ENCODE measurements at places on chromosomes 6 and 20.

DNA sequence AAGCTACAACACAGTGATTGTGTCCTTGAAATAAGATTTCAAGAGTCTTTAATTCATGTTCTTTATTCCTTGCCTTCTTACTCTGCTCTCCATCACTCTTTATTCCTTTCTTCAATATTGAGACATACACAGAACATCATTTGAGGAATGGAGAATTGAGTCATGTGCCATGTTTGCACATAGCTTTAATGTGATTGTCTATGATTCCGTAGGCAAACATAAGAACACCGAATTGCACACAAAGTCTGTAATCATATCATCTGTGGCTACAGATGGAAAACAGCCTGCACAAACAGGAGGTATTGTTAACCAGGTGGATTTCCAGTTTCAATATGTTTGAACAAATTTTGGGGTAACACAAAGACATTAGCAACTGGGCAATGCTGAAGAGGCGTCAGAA, 571.6 kb upstream of the GJE1 start:
- DNase-seq = no peak

DNA sequence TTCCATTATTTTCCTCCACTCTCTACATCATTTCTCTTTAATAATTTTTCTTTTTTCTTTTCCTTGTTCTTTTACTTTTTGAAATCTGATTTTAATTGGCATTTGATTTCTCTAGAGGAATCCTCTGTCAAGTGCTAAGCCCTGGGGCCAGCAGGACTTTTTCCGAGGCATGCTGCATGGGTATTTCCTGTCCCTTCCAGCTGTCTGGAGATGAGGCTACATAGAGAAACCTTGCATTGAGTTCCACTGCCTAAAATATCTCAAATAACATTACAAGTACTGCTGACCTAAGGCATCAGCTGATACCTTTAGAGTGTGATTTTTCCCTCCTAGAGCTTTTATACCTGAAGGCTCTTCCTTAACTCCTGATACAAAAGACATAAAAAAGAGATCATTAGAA, 6.2 kb downstream of the RNF217 start:
- DNase-seq = no peak

- DNase-seq = no peak
Observed at GRCh38 chr20:41426086-41426830, 59.6 kb upstream of the EMILIN3 start.

GRCh38 chr6:4220558-4220957, 85.2 kb upstream of the ECI2 start:
- DNase-seq = no peak

DNA sequence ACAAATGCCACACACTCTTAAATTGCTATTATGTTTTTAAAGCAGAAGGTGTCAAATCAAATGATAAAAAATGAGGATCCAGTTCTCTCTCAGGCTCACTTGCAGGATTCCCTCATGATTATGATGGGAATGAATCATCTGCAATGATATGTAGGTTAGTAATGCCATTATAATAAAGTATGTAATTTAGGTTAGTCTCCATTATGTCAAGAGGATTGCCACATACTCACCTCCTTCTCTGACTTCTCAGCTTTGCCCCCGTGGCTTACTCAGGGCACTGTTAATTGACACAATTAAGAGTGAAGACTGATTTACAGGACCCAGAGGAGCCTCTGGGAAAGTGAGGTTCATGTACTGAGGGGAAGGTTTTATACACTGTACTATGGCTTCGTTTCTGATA, 591.7 kb upstream of the NRSN1 start:
- no peak for DNase-seq

DNA sequence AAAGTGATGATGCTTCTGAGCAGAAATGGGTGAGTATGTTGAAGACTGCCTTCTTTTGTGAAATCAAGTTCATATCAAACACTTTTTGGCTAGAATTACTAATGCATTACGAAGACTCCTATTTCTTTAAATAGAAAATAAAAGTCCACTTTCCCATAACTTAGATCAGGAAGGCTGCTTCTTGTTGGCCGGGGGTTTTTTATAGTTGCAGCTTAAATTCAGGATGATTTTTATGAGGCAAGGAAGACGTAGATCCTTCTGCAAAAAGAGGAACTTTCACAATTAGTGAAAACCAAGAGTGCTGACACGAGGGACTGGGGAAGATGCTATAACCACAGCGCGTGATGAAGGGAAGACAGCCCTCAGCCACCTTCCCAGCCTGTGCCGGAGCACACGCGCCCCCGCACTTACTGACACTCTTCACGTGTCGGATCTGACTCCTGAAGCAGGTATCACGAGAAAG, 206.1 kb upstream of the PRDM1 start:
- no peak for DNase-seq

- DNase-seq = no peak
Observed at GRCh38 chr20:20834008-20834407, 121.6 kb upstream of the RALGAPA2 start.

DNA sequence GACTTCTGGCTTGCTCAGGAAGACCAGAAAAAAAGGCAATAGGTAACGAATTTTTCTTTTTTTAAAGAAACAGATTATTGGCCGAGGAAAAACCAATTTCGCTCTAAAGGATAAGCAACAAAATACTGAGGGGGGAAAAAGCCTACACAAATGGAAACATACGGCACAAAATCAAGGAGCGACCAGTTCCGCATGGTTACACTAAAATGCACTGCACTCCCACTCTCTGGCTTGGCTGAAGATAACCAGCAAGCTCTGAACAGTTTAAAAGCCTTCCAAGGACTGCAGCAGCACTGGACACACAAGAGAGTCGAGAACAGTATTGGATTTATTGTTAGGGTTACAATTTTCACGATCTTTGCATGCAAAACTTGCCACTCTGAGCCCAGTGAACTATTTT, 881 bp upstream of the MAP7 start:
- DNase-seq = no peak

- peak; percentile 62 for DNase-seq
Observed at GRCh38 chr6:13614126-13614925, 809 bp upstream of the NOL7 start.

- no peak for DNase-seq
Observed at GRCh38 chr20:40639132-40639531, 49.9 kb downstream of the MAFB start.

Measured in NCI-H524 (cell line).